ENCODE measurements at places on chromosomes 1 and 21. TPM values are rescaled to one million over a fixed set of nuclear protein-coding genes. Genes with fewer than 3 reads are reported as not detected.

The MORC3 gene
- total RNA-seq = 62.8 TPM

The UBIAD1 gene
- 13.4 TPM for total RNA-seq

The KCNQ4 gene
- 1.3 TPM for total RNA-seq

The IGSF21 gene
- 4.8 TPM for total RNA-seq

The ODR4 gene
- total RNA-seq = 20.0 TPM

The CSMD2 gene
- 2.6 TPM for total RNA-seq

The LCE1A gene
- total RNA-seq = not detected

GRCh38 chr1:223535319-223535718, 130.2 kb downstream of the CAPN8 start:
- no peak for DNase-seq

GRCh38 chr21:24903994-24904635, 703.2 kb downstream of the MRPL39 start:
- no peak for DNase-seq

- DNase-seq = no peak
Observed at GRCh38 chr1:205488074-205488723, 16.3 kb upstream of the CDK18 start.

DNA sequence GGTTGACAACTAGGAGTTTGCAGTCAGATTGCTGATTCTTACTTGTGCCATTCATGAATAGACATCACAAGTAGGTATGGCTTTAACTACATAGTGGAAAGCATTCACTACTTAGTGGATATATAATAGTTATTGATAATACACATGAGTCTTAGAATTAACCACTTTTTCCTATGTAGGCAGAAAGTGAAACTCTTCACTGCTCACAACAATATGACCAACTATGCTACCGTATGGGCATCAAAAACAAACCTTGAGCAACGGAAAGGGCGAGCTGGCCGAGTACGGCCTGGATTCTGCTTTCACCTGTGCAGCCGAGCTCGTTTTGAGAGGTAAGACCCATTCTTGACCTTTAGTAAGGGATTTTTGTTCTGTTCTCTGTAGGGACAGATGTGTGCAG, 38.7 kb downstream of the DHX9 start:
- no peak for DNase-seq

- no peak for DNase-seq
Observed at GRCh38 chr21:42843056-42843455, 36.3 kb downstream of the WDR4 start.

DNA sequence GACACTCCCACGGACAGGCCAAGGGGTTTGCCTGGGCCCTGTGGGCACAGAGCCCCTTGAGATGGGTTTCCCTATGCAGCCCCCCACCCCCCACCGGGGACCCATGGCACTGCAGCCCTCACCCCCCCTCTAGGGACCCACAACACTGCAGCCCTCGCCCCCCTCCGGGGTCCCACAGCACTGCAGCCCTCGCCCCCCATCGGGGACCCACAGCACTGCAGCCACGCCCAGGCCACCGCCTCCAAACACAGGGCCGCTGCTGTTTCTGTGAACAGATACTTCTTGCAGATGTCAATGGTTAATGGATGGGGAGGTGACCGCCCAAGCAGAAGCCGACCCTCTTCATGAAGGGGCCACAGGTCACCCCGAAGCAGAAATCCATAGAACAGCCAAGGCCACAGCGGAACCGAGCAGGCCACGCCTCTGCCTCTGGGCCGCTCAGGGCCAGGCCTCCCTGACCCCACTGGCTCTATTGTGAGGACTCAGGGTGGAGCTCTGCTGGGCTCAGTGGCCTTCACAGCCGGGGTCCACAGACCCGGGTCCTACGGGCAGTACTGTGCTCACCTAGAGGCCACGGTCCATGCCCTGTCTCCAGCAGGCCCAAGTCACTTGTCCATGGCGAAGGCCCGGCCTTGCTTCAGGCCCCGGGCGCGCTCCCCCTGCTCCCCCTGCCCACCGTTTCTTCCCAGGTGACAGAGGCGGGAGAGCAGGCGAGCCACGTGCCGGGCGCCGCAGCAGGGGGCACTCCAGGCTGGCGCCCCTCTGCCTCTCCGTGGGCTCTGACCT, 4.1 kb upstream of the POFUT2 start:
- peak; percentile 47 for DNase-seq

- no peak for DNase-seq
Observed at GRCh38 chr1:224407571-224408293, 26.9 kb downstream of the WDR26 start.

All from breast epithelium (tissue), 4 donors.